MG63 (cell line): ENCODE measurements at places on chromosomes 7 and 10. TPM values are rescaled to one million over a fixed set of nuclear protein-coding genes. Genes with fewer than 3 reads are reported as not detected.

GRCh38 chr10:72802763-72803505, 90.6 kb upstream of the OIT3 start:
- DNase-seq = no peak

GRCh38 chr10:14296065-14296709, 34.5 kb downstream of the FRMD4A start:
- DNase-seq = no peak

The COL28A1 gene
- total RNA-seq = not detected in 2 replicates

DNA sequence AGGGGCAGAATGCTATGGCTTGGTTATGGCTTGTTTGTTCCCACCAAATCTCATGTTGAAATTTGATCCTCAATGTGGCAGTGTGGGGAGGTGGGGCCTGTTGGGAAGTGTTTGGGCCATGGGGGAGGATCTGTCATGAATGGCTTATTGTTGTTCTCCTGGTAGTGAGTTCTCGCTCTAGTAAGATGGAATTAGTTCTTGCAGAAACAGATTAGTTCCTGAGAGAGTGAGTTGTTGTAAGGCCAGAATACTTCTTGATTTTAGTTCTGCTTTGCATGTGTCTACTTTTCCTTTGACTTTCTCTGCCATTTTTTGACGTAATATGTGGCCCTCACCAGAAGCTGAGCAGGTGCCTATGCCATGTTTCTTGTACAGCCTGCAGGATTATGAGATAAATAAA, 188.2 kb downstream of the KIF20B start:
- no peak for DNase-seq

- no peak for DNase-seq
Observed at GRCh38 chr10:79938728-79939406, 10.0 kb downstream of the SFTPD start.

The UCN3 gene
- not detected in 2 replicates for total RNA-seq
